ENCODE measurements at places on chromosomes 7 and 10.

DNA sequence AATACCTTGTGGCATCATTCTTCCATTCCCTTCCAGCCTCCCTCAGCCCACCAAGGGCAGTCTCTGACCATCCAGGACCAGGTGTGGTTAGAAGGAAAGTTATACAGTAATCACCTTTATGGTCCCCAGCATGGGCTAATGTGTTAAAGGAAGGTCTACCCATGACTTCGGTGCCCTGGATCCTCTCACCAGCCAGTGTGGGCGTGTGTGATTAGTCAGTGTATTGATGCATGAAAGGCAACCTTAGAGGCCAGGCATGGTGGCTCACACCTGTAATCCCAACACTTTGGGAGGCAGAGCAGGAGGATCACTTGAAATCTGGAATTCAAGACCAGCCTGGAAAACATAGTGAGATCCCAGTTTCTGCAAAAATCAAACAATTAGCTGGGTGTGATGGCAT lies 88.9 kb downstream of the APBB1IP start:
- DNase-seq: no peak

DNA sequence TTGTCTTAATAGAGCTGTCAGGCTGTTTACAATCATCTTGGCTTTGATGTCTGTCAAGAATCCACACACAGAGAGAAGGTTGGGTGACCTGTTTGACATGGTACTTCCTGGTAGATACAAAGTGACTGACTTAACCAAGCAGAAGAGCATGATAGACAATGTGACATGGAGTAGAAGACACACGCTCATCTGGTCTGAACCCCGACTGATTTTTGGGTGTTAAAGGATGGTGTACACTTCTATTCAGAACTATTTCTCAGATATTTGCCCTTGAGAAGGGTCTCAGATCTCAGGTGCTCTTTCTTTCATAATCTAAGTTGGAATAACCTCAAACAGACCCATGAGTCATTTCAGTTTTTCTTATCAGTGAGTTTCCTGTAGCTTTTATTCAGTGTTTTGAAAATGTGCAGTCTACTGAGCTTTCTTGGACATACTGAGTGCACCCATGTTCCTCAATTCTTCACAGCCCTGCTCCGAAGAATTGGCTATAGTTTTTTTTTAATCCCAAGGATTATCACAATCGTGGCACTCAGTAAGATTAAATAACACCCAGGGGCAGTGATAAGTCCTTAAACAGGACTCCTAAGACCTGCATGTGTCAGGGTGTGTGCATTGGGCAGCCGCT lies 46.4 kb upstream of the NXPH1 start:
- no peak for DNase-seq

- peak; percentile 93 for DNase-seq
Observed at GRCh38 chr10:50550291-50550839, 73.4 kb downstream of the SGMS1 start.

- DNase-seq: no peak
Observed at GRCh38 chr7:100192969-100193368, 15.3 kb downstream of the STAG3 start.

GRCh38 chr7:50621973-50622490 lies 56.8 kb upstream of the DDC start:
- DNase-seq: no peak

- DNase-seq: no peak
Observed at GRCh38 chr10:3813986-3814837, 29.2 kb upstream of the KLF6 start.

DNA sequence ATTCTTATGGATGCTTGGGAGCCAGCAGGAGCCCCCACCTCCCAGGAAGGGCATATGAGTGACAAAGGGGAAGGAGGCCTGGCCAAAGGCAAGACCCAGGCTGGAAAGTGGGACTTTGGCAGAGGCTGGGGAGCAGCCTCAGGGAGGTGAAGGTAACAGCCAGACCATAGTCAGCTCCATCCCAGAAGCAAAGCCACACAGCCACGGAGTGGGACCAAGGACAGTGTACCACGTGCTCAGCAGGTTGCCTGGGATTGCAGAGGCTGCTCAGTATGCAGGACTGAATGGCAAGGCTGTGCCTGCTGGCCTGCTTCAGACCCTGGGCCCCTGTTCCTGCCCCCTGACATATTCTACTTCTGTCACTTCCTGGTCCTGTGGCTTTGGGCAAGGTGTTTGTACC lies 17.6 kb upstream of the GPR26 start:
- DNase-seq: no peak

DNA sequence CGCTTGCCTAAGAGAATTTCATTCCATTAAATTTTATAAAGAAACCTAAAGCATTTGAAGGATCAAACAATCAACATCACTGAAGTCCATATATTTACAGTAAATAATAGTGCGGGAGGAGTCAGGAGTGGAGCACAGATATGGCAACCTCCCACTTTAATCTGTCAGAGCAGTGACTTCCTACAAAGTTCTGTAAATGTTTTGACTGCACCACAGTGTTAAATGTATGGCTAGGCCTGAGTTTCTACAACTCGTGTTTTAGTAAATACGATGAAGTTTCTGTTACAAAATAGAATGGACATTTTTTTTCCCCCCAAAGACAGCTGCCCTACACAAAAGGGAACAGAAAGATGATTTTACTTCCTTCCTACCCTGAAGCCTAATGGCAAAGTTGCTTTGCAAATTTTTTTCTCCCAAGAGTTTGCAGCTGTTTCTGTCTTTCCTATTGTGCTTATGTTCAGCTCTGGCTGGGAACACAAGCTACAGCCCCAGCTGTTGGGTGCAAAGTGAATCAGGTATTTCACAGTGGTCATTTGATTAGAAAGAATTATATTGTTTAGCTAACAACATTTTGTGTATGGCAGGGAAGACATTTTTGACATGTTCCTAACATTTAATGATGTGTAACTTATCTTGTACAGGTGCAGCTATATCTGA lies 62.1 kb downstream of the MET start:
- no peak for DNase-seq

DNA sequence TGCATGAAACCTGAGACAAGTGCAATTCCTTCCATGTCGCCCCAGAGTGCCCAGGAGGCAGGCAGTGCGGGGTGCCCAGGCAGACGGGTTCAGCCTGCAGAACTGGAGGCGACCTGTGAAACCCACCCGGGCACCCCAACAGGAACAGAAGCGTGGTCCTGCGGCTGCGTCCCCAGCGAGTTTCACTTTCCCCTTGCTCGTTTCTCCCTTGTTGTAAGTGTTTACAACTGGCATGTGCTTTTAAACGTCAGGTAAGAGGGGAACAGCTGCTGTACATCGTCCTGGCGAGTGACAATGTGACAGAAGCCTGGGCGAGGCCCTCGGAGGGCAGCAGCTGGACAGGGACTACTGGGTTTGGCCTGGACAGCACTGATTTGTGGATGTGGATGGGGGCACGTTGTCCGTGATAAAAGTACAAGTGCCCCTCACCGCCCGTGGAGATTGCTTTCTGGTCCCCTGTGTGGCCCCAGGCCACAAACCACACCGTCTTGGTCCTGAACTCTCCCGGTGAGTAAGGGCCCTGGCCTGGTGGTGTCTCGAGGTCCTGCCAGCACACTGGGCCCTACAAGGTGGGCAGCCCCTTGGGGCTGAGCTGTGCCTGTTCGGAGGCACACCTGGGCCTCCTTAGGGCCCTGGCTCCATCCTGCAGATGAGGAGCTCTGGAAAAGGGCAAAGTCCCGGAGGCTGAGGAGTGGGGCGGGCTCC lies 4.0 kb downstream of the VENTX start:
- no peak for DNase-seq

DNA sequence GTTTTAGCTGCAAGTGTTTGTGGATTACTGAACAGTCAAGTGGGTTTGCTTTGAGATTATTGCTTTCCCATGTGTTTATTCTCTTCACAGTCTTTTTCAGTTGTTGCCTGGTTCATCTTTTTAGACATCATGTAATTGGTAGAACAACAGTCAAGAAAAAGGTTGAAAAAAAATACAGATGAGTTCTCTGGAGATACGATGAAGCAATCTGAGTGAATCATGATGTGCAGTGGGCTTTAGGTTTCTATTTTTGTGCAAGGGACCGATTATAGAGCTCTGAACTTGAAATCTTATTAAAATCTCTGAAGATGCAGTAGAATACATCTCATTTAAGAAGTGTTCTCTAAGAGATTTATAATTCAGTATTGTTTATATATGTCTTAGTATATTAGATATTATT lies 145.7 kb downstream of the SDK1 start:
- DNase-seq: no peak

GRCh38 chr10:113283189-113283588 lies 269.7 kb upstream of the HABP2 start:
- DNase-seq: no peak

DNA sequence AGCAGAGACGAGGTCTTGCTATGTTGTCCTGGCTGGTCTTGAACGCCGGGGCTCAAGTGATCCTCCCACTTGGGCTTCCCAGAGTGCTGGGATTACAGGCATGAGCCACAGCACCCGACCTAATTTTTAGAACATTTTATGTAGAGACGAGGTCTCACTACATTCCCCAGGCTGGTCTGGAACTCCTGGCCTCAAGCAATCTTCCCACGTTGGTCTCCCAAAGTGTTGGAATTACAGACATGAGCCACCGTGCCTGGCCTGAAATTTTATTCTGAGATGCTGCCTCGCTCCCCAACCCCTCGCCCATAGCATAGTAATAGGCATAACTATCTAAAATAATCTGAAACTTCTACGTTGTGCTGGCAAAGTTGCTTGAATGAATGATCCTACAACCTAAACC lies 21.9 kb downstream of the SFXN4 start:
- DNase-seq: no peak

GRCh38 chr10:124671486-124672075 lies 72.6 kb downstream of the FAM53B start:
- peak; percentile 64 for DNase-seq

- no peak for DNase-seq
Observed at GRCh38 chr7:30727061-30727945, 24.6 kb upstream of the INMT start.

GRCh38 chr7:24921362-24921679 lies 58.7 kb downstream of the OSBPL3 start:
- no peak for DNase-seq

DNA sequence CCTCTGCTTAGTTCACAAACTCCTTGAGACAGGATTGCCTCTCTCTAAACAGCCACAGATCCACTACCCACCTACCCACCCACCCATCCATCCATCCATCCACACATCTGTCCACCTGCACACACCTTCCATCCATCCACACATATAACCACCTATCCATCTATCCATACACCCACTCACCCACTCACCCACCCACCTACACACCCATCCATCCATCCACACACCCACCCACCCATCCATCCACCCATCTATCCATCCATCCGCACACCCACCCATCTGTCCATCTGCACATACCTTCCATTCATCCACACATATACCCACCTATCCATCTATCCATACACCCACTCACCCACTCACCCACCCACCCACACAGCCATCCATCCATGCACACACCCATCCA lies 9.7 kb downstream of the TECPR1 start:
- DNase-seq: no peak

GRCh38 chr7:1380231-1380815 lies 78.9 kb downstream of the MICALL2 start:
- no peak for DNase-seq

- DNase-seq: no peak
Observed at GRCh38 chr10:124616040-124616835, 127.9 kb downstream of the FAM53B start.

DNA sequence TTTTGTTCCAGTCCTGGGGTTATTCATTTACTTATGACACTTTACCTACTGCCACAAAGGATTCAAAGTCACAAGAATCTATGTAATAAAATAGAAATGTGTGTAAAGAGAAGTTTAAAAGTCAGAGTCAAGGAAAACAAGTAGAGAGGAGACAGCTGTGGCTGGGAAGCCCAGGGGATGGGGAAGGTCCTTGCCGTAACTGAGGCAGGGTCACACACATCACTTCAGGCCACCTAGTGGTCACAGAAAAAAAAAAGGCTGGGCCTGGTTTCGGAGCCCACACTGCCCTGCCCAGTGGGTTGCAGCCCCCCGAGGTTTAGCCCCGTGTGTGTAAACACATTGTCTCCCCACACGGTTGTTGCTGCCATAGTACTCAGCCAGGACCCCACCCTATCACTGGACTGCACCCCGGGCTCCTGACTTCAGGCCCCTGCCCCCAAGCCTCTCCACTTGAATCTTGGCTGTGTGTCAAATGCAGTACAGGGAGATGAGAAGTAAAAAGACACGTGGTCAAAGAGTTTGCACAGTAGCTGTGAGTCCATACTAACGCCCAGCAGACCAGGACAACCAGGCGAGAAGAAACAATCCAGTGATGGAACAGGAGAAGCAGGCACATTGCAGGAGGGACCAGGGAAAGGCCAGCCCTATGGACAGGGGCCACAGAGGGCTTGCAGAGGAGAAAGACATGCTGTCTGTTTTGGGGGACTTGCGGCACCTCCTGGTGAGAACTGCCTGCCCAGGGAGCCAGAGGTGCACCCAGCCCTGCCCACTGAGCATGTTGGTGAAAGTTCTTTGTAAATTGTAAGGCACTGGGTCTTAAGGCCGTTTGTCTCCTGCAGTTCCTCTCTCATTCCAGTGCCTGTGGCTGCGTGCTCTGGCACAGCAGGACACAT lies 91.4 kb upstream of the MACROH2A2 start:
- no peak for DNase-seq

- no peak for DNase-seq
Observed at GRCh38 chr10:1171586-1171985, 115.4 kb downstream of the WDR37 start.

GRCh38 chr7:127819975-127820731 lies 168.2 kb downstream of the SND1 start:
- DNase-seq: no peak

- no peak for DNase-seq
Observed at GRCh38 chr10:111179514-111179913, 102.7 kb downstream of the ADRA2A start.

DNA sequence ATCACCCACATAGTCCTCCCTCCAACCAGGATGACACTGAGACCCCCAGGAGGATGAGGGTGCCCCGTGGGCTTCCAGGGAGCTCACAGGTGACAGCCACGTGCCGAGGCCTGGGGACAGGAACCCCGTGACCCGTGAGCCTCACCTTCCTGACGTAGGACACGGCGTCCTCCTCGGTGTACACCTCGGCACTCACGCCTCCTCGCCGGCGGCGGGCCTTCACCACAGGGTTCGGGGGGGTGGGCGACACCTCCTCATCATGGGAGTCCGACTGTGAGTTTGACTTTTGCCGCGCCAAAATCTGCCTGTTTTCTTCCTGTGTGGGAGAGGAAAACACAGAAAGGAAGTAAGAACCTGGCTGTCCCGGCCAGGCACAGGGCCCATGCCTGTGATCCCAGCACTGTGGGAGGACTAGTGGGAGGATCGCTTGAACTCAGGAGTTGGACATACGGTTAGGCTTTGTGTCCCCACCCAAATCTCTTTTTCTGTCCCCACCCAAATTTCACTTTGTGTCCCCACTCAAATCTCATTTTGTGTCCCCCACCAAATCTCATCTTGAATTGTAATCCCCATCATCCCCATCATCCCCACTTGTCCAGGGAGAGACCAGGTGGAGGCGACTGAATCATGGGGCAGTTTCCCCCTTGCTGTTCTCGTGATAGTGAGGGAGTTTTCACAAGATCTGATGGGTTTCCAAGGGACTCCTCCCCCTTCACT lies 45.9 kb upstream of the DNAAF5 start:
- DNase-seq: no peak
